ENCODE measurements at places on chromosomes 4 and X. TPM values are rescaled to one million over a fixed set of nuclear protein-coding genes. Genes with fewer than 3 reads are reported as not detected.

The RPS6KA3 gene
- total RNA-seq = 41.0 TPM

The ENPEP gene
- total RNA-seq = 5.4 TPM

DNA sequence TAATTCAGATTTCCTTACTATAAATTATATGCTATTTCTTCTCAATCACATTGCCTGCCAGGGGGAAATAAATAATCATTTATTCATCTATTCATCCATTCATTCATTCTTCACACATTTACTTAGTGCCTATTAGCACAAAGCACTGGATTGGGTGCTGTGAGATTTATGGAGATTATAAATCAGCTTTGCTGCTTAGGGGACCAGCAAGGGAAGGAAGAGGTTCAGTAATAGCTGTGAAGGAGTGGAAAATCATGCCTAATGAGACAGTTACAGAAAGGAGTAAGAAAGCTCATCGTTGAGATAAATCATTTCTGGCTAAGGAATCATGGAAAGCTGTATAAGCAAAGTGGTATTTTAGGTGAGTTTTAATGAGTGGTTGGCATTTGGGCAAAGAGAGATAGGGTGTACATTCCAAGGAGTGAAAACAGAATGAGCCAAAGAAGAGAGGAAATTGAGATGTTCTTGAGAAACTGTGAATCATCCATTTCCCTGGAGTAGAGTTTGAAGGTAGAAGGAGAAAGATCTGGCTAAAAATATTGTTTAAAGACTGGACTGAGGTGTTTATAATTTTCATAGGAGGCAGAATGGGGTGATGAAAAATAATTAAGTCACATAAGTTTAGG is 9.6 kb downstream of the ARSJ start:
- no peak for DNase-seq

GRCh38 chrX:64975989-64976672 is at the start of gene ZC4H2:
ZC4H2 (minus strand) TSS chrX:64976450; CDS start chrX:64976377, 73 bp downstream.
- peak; percentile 90 for DNase-seq

DNA sequence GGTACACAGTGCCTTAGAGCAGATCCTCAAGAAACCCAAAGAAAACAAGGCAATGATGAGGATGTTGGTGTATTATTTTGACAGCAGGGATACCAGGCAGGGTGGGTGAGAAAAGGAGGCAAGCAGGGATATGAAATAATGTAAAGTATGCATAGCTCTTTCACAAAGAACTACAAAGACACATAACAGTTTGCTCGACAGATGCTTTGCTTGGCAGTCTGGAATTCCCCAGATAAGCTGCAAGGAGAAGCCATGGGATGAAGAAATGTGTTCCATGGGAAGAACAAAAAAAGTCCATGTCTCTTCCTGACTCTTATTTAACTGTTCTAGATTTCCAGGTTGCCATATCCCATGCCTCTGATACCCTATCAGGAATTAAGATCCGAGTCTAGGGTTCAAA is 75.4 kb downstream of the FAM13A start:
- no peak for DNase-seq

The UBL4A gene
- 41.7 TPM for total RNA-seq

- DNase-seq = no peak
These were observed 239.7 kb upstream of the NOCT start for GRCh38 chr4:138775890-138776289.

DNA sequence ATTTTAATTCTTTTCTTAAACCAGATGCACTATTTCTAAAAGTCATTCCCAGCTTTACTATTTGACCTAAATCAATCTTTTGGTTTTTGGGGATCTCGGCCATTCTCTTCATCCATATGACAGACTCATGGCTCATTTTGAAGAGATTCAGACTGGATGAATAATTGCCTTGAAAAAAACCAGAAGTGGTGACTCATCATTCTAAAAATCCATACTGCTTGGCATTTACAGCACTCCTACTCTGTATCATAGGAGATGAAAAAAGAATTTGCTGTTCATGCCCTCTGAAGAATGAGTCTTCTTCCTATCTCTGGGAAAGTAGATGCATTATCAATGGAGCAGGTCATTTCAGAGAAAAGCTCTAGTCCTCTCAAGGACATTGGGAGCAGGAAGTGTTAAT is 220.5 kb upstream of the RPS6KA3 start:
- no peak for DNase-seq

The CSAG1 gene
- not detected for total RNA-seq

GRCh38 chr4:113050371-113050755 is 910 bp downstream of the ANK2 start:
- no peak for DNase-seq

GRCh38 chr4:108762559-108763225 is at the start of gene ETNPPL:
ETNPPL (minus strand) TSS chr4:108763053; CDS start chr4:108762898, 155 bp downstream.
- DNase-seq = no peak

The CXCR3 gene
- total RNA-seq = 0.83 TPM

The SERTM2 gene
- not detected for total RNA-seq

The GUCY1A1 gene
- 55.8 TPM for total RNA-seq

DNA sequence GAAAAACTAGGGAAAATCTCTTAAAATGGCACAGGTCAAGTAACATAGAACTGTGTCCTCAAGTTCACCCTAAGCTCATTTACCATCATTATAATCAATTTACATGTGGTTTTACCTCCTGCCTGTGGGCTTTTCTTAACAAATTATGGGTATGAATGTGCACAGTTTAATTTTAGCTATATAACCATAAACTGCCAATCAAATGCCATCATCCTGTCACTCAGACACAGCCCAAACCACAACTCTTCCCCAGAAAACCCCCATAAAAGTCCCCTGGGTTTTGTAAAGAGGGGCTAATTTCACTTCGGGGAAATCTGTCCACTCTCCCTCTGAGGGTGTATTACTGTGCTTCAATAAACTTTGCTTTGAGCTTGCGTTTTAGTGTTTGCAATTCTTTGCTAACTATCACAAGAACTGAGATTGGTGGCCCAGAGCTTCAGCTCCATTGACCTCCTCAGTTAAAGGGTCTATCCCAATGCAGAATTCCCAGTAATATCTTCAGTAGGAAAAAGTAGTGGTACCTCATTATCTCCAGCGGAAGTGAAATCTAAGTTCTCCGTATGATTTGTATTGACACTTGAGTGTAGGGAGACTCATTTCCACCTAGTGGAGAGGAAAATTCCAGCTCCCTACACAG is 394.6 kb downstream of the SPOCK3 start:
- no peak for DNase-seq

DNA sequence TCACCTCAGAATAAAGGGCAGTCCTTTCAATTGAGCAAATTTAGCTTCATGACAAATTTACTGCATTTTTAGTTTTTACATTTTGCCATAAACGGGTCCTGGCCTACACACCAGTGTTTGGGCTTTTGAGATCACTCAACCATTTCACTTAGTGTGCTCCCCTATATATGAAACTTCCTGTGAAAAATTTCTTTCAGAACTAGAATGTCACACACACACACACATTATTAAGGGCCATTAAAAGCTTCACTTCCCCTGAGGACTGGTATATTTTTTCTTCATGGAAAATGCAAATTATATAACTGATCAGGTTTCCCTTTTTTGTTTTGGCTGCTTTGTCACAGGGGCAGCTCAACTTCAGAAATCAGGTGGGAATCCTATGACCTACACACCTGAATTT is 206.5 kb downstream of the ENOX2 start:
- no peak for DNase-seq

DNA sequence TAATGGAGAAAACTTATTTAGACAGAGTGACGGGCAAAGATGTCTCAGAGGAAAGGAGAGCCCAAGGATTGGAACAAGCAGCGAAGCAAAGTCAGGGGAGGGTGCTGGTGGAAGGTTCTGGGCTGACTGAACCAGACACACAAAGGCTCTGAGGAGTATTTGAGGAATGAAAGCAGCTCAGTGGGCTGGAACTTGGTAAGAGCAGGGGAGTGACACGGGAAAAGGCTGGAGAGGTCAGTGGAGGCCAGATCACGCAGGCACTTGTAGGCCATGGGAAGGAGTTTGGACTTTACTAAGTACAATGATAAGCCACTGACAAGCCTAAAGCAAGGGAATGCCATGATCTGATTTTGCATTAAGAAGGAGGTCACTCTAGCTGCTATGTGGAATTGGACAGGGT is 71.4 kb downstream of the TSC22D3 start:
- no peak for DNase-seq
